Stimulated activated CD4-positive, alpha-beta T cell treated with anti-CD3 and anti-CD28 coated beads, Interleukin-1b, Interleukin-23, amount 100 ng/mL, for 48 hours (primary cell): ENCODE measurements at places on chromosomes 4 and X.

- no peak for DNase-seq
Measured at GRCh38 chr4:61782133-61782532, 582.0 kb downstream of the ADGRL3 start.

DNA sequence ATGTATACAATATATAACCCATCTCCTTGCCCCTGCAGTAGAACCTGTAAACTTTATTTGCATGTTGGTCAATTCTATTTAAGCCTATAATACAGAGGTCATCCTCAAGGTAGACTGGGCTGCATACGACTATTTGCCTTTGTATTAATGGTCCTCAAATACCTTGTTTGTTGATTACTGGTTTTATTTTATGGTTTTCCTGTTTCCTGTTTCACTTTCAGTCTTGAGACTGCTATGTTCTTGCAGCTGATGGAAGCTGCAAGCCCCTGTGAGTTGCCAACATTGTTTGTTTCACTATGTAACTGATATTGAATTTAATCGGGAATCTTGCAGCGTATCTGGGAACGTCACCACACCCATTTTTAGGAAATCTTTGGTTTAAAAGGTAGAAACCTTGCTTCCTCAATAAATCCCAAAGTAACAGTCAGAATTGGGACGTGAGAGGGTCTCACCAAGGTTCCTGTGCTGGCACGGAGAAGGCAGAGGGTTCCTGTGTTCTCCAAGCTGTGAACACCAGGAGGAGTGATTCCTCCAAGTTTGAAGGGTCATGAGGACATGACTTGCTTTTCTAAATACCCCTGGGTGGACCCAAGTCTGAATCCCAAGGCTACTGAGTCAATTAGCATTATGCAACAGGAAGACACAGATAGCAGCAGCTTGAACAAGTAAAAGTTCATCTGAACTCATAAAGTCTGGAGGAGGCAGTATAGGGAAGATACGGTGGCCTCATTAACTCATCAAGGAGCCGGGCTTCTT, 110.6 kb upstream of the PNPLA4 start:
- DNase-seq: no peak

DNA sequence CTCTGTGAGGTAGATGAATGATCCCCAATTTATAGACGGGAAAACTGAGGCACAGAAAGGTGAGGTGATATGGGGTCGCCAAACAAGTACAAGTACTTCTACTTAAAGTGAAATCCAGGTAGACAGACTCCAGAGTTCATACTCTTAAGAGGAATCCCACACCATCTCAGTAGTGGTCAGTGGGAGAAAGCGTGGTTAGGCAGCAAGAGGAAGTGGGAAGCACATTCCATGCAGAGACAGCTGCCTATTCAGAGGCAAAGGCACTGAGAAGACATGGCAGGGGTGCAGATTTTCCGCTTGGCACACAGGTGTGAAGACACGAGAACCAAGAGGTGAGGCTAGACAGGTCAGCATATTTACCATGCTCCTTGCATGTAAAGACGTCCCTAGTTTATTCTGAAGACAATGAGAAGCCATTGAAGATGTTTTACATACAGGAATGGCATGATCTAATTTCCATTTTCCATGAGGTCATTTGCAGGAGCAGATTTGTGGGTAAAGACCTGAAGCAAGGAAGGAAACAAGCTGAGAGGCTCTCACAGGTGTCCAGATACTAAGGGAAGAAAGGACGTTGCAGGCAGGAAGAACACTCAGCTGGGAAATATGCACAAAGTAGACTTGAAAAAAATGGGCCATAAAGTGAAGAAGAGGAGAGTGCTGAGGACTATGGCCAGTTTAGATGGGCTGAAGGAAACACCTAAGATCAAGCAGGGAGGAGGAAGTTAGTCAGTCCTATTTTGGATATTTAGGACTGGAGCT, 17.3 kb upstream of the CLNK start:
- no peak for DNase-seq

- no peak for DNase-seq
Measured at GRCh38 chr4:54213761-54214160, 15.3 kb upstream of the PDGFRA start.

DNA sequence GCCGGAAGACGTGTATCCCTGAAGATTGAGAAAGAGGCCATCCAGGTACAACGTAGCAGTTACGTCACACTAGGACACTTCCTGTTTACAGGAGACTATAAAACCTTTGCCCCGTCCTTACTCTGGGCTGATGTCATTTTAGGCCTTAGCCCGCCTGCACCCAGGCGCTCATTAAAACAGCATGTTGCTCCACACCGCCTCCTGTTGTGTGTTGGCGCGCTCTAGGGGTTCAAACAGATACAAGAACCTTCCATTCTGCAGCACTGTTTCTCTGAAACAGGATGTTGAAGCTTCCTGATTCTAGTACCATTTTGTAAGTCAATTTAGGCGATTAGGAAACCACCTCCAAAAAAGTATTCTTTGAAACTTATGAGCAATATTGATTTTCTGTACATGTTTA, 722.1 kb downstream of the PCDH7 start:
- DNase-seq: no peak

DNA sequence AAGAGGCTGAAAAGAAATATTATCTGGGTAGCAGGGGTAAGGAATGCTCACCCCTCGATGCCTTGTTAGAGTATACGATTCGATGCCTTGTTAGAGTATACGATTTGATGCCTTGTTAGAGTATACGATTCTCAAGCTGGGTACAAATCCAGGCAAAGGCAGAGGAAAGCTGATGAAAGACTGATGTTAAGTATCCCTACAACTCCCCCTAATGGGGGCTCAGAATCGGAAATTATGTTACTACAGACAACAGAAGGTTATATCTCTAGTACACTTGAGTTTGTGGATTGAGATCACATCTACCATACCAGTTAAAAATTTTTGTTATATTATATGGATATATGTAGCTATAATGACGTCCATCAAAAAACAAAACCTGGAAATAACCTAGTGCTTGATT, 4.8 kb downstream of the LRRC66 start:
- no peak for DNase-seq

GRCh38 chr4:151640381-151640780, 120.4 kb downstream of the GATB start:
- DNase-seq: no peak

- no peak for DNase-seq
Measured at GRCh38 chrX:77444545-77444944, 2.6 kb upstream of the FGF16 start.

DNA sequence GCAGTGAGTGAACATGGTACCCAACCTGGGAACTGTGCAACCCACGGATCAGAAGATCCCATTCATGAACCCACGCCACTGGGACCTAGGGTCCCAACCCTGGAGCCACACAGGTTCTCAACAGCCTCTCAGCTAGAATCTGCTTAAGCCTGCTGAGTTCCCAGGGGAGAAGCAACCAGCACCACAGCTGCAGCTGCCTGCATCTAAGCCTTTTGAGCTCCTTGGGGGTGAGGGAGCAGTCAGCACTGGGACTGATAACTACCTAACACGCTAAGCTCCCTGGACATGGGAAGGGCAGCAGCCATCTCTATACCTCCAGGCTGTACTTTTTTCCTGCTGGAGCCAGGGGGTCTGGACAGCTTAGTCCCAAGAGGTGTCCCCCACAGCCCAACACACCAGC, 179.3 kb downstream of the IL15 start:
- DNase-seq: no peak

- DNase-seq: no peak
Measured at GRCh38 chr4:6969826-6970800, 60.5 kb downstream of the TBC1D14 start.

- DNase-seq: no peak
Measured at GRCh38 chr4:53748328-53748772, 157.1 kb upstream of the LNX1 start.

GRCh38 chr4:52421811-52422213, 237.3 kb downstream of the USP46 start:
- no peak for DNase-seq

DNA sequence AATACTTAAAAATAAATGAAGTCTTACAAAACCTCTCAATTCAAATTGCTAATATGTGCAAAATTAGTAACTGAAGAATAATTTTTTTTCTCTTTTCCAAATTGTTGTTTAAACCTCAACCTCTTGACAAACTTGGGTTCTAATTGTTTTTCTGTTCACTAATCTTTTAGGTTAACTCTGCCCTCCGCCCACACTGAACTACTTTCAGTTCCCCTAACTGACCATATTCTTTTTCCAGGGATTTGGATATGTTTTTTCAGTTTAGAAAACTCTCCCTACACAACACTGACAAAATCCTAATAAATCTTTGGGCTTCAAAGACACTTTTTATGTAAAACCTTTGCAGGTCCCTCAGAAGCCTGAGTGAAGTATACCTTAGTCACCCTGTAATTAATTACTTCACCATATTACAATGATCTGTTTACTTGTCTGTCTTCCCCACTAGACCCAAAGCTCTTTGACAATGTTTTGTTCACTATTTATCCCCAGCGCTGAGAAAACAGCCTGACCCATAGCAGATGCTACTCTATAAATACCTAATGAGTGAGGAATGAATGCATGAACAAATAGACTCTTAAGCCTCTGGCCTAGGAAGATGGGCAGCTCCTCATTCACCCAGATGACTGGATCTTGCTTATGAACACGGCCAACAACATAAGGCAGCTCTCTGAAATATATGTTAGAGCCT, 134.9 kb downstream of the MAML3 start:
- no peak for DNase-seq

- DNase-seq: no peak
Measured at GRCh38 chr4:98245226-98245625, 16.0 kb upstream of the RAP1GDS1 start.

- DNase-seq: no peak
Measured at GRCh38 chrX:139844163-139844562, 88.7 kb downstream of the ATP11C start.

GRCh38 chr4:119314356-119314755, 7.6 kb downstream of the FABP2 start:
- peak; percentile 1 for DNase-seq

GRCh38 chr4:40246011-40246900, 49.4 kb downstream of the RHOH start:
- DNase-seq: no peak

GRCh38 chrX:7987160-7988012, 60.2 kb upstream of the PNPLA4 start:
- DNase-seq: no peak

- DNase-seq: no peak
Measured at GRCh38 chr4:122702939-122703338, 29.6 kb upstream of the BBS12 start.

DNA sequence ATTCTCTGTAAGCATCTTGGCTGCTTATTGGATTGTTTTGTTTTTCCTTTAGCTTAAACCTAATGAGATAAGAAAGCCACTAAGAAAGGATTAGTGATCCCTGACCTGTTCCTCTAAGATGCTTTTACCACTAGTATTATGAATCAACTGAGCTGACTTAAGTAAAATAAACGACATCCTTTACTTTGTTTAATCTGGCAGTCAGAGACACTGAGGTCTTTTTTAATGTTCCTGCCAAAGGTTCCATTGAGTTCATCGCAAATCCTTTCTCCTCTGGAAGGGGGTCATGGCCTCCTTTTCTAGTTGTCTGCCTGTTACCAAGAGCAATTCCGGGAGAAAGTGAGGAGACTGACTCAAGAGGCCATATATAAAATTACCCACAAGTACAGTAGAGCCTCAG, 1038.3 kb upstream of the SLIT2 start:
- DNase-seq: no peak

DNA sequence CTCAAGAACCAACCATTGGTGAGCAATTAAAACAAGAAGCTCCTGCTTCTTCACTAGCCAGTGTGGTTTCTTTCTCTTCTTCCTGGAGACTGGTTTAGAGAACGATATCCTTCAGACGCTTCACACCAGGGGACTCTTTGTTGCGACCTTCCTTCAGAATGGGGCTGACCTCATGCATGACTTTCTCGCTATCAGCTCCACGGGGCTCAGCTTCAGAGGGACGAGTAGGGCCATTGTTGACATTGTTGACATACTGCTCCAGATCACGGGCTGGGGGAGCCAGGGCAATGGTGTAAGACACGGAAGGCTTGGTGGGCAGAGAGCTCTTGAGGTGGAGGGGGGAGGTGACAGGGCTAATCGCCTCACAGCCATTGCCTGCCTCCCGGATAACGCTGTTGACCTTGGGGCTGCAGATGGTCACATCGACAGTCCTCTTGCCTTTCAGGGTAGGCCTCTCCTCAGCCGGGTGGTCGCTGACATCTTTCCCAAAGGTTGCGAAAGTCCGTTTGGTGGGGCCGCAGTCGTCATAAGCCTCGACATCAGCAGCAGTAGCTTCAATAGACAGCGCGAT, 113.8 kb downstream of the PCDH19 start:
- no peak for DNase-seq

- no peak for DNase-seq
Measured at GRCh38 chr4:16593386-16593785, 305.1 kb downstream of the LDB2 start.

DNA sequence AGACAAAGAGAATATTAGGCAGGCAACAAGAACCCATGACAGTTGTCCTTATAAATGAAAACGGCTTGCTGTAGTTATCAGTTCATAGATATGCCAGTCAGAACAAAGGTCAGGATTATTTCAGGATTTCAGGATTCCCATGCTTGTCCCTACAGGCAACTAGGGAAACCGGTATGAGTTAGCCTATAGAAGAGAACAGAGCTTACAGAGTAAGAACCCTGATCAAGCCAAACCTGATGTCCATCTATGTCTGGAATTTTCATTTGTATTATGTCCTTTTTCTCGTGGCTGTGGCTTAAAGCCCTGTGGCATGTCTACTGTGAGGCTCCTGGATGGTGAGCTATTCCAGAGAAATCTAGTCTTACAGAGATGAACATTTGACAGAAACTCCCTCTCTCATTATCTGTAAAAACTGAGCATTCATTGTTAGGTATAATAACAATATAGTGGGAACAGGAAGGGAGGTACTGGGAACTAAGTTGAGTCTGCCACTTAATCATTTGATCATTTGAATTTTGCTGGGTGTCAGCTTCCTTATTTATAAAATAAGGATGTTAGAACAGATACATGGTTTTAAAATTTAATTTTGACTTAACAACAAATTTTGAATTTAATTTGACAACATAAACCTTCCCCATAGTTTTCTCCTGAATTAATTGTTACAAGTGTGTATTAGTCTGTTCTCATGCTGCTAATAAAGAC, 129.5 kb upstream of the KLF3 start:
- no peak for DNase-seq

DNA sequence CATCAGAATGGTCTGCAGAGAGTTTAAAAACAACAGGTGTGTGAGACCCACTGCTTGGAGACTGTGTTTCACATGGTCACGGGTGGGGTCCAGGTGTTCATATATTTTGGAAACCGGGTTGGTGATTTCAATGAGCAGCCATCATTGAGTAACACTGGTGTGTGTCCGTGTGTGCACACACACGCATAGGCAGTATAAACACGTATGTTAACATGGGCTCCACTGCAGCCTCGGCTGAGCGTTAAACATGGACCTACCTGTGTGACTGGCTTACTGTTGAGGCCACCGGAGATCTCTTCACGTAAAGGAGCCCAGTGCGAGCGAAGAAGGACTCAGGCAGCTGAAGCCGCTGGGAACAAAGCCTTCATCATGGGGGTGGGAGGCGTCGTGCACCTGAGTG, 56.9 kb upstream of the TLR3 start:
- no peak for DNase-seq

GRCh38 chr4:127352220-127353113, 280.3 kb upstream of the INTU start:
- no peak for DNase-seq

- no peak for DNase-seq
Measured at GRCh38 chr4:3203971-3204431, 45.0 kb upstream of the MSANTD1 start.
